ENCODE measurements at places on chromosomes 4 and X.

DNA sequence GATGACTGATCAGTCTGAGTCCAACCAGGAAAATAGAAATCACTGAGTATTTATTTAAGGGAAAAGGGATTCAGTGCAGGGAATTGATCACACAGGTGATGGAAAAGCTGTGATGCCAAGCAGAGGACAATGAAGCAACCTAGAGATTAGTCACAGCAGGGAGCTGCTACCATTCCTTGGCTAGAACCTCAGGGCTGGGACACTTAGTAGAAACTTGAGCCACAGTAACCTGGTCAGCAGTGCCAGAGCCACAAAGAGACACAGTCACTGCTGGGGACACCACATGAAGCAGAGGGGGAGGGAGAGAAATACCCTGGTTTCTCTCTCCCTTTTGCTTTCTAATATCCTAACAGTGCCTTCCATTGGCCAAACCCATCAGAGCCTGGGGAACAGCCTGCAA lies 38.7 kb downstream of the RTL9 start:
- no peak for DNase-seq

GRCh38 chr4:150367326-150367725 lies 214.6 kb upstream of the MAB21L2 start:
- no peak for DNase-seq

DNA sequence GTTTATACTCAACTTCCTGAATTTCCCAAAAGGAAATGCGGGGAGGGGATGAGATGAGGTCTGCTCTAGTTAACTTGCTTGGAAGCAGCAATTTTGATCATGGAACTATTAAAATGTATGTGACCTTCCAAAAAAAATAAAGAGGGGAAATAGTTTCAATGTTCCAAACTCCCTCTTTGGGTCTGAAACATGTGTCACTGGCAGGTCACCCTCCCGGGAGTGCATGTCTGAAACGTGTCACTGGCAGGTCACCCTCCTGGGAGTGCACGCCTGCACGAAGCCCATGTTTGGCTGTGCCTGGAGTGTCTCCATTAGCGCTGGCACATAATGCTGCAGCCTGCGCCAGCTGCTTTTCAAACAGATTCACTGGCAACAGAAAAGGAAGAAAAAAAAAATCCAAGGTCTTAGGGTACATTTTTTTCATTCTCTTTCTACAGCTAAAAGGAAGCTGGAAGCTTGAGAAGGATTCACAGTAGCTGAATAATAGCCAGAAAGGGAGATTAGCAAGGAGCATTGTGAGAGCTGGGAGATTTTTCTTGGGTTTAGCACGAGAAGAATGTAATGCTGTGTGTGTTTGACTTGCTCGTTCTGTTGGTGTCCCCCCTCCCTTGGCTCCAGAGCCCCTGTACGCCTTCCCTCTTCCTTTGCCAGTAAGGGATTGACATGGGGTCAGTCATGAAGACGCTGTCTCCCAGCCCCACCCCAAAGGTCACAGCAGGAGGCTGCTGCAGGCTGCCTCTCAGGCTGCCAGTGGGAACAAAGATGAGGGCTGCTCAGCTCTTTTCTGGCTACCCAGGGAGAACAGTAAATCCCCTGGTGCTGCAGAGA lies 39.2 kb upstream of the TLR3 start:
- peak; percentile 99 for DNase-seq

GRCh38 chrX:111167334-111167733 lies 71.3 kb downstream of the PAK3 start:
- no peak for DNase-seq

DNA sequence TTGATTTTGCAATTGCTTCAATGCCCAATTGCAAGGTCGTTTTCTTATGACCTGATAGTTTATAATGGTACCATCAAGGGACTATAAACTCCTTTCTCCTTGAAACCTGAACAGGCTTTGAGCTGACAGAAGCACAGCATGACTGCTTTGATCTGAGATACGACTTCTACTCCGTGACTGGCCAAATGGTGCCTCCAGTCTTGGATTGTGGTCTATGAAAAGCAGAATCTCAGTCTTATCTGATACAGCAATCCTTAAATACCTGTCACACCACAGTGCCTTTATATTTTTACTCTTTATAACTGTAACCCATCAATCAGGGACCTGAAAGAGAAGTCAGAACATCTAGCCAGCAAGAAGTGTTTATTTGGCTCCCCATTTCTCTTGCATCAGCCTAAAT lies 93.1 kb downstream of the DOCK11 start:
- no peak for DNase-seq

- no peak for DNase-seq
Measured at GRCh38 chr4:128793859-128794672, 15.4 kb upstream of the JADE1 start.

GRCh38 chr4:121007660-121008059 lies 64.7 kb downstream of the NDNF start:
- DNase-seq: no peak

GRCh38 chr4:87580057-87580456 lies 28.3 kb upstream of the DSPP start:
- no peak for DNase-seq

GRCh38 chr4:10273030-10273429 lies 156.4 kb upstream of the WDR1 start:
- no peak for DNase-seq

- no peak for DNase-seq
Measured at GRCh38 chr4:17957688-17958087, 63.9 kb downstream of the LCORL start.

GRCh38 chrX:38233891-38234667 lies 13.4 kb upstream of the SRPX start:
- peak; percentile 68 for DNase-seq

GRCh38 chr4:11072463-11072862 lies 356.2 kb downstream of the HS3ST1 start:
- no peak for DNase-seq

- DNase-seq: no peak
Measured at GRCh38 chr4:74583757-74584156, 138.8 kb downstream of the AREG start.

GRCh38 chr4:69888336-69888735 lies 28.4 kb upstream of the SULT1E1 start:
- DNase-seq: no peak

DNA sequence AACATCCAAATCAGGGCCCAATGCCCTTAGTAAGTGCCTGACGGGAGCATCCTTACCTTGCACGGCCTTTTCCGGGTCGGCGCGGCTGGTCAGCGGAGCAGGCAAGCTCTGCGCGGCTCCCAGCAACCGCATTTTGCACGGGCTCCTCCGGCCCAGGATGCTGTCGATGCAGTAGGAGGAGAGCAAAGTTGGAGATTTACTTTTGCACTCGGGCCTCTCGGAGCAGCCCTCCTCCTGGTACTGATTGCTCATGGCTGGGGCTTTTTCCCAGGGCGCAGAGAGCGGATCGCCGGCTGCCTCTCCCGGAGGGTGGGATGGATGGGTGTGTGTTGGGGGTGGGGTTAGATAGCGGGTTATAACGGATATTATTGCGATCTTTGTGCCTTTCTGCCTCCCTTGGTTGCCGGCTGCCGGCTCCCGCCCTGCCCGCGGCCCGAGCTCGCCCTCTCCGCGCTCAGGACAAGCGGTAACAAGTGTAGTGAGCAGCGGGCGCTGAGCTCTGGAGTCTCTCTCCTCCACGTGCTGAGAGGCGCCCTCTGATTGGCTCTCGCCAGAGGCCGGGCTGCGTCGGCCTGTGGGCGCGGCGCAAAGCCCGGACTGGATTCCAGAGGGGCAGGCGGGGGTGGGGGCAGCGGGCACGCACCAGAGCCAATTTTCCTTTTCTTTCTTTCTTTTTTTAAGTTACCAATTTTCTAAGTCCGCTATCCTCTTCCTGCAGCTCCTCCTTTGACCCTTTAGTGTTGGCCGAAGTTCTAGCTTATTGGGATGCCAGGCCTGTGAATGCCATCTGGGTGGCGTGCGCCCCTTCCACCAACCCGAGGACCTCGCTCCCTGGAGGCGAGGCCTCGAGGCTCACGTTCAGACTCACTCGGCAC lies at the start of gene ARX:
ARX (minus strand) TSS at position 480 of the 875 bp plus-strand sequence; CDS start at position 252, 228 bp downstream.
- no peak for DNase-seq

- DNase-seq: no peak
Measured at GRCh38 chr4:26856906-26857277, 3.7 kb upstream of the STIM2 start.

- no peak for DNase-seq
Measured at GRCh38 chr4:99435154-99435553, at the start of gene ADH7. Gene ADH7, minus strand, starts transcription at chr4:99435342. Its CDS starts 109 bp downstream, at chr4:99435233.

- no peak for DNase-seq
Measured at GRCh38 chrX:109863811-109864210, 130.8 kb upstream of the ACSL4 start.

- no peak for DNase-seq
Measured at GRCh38 chr4:89049853-89050252, 7.1 kb downstream of the FAM13A start.

- no peak for DNase-seq
Measured at GRCh38 chrX:29233592-29234183, 646.4 kb downstream of the IL1RAPL1 start.

GRCh38 chrX:43002526-43003203 lies 224.7 kb upstream of the PPP1R2C start:
- no peak for DNase-seq

- DNase-seq: no peak
Measured at GRCh38 chr4:56972389-56972788, 5.0 kb downstream of the NOA1 start.

GRCh38 chrX:118978451-118978850 lies 4.0 kb downstream of the LONRF3 start:
- no peak for DNase-seq

- peak; percentile 34 for DNase-seq
Measured at GRCh38 chrX:13652287-13652793, 601 bp upstream of the TCEANC start.

GRCh38 chr4:149264093-149264733 lies 551.4 kb downstream of the IQCM start:
- peak; percentile 5 for DNase-seq

DNA sequence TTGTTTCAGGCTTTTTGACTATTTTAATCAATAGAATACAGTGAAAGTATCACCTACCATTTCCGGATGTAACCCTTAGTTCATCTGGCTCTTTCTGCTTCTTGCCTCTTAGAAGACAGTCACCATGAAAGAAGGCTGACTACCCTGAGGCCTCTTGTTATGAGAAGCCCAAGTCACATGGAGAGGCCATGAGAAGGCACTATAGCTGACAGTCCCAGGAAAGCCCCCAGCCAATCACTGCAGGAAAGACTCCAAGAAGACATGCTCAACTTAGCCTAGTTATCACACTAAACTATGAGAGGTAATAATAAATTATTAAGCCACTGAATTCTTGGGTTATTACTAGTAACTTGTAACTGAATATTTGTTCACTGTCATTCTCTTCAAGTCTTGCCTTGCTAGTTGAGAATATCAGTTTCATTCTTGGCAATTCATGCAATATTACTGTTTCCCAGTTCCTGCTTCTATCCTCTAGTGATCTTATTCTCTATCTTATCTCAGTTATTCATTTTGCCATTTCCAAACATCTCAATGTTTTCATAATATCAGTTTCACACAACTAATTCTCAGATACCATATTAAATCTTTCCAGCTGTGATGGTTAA lies 57.1 kb upstream of the GUCY1A1 start:
- DNase-seq: no peak

DNA sequence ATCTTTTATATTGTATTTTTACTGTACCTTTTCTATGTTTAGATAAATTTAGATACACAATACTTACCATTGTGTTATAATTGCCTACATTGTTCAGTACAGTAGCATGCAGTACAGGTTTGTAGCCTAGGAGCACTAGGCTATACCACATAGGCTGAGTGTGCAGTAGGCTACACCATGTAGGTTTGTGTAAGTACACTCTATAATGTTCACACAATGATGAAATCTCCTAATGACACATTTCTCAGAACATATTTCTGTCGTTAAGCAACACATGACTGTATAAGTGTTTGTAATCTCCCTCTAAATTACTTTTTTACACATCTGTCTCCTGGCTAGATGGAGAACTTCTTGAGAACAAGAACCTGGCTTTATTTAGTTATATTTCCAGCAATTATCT lies 40.3 kb downstream of the UCHL1 start:
- DNase-seq: no peak

DNA sequence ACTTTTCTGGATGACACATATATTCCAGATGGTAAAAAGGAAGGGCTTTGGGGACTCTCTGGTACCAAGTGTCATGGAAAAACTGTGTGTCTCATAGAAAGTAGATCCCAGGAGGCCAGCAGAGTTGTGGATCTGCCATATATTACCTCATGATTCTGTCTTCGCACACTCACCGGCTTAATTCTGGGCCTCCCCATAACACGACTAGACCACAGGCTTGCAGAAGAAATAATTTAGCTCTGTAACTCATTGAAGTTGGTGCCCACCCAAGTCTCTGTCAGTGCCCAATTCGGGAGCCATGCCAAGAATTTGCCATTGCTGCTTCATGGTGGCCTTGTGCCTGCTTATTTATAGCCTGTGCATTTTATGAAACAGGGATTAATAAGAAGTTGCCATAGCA lies 104.5 kb downstream of the AR start:
- DNase-seq: no peak

DNA sequence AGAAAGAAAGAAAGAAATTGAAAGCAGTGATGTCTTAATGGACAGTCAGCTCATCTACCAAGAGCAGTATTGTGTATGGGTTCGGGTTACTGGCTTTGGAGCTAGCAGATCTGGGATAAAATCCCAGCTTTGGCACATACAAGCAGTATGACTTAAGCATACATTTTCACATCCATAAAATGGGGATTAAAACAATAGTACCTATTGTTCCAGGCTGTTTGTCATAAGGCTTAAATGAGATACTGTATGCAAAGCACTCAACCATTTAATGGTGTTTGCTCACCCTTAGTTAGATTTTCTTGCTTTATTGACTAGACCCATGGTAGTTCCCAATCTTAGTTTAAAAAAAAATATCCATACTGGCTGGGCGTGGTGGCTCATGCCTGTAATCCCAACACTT lies 7.8 kb upstream of the TMEM164 start:
- DNase-seq: no peak

DNA sequence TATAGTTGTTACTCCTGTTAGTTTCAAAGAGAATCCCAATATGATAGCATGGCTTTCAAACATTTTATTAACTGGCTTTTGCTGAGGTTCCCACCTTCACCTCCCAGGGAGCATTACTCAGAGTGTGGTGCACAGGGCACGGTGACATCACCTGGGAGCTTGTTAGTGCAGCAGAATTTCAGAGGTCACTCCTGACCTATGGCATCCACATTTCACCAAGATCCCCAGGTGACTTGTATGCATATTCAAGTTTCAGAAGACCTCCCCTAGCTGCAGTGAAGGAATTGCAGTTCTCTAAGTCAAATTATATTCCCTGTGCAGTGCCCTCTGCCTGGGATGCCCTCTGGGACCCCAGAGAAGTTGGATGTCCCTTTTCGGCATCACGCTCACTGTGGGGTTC lies 29.7 kb upstream of the LNX1 start:
- no peak for DNase-seq

DNA sequence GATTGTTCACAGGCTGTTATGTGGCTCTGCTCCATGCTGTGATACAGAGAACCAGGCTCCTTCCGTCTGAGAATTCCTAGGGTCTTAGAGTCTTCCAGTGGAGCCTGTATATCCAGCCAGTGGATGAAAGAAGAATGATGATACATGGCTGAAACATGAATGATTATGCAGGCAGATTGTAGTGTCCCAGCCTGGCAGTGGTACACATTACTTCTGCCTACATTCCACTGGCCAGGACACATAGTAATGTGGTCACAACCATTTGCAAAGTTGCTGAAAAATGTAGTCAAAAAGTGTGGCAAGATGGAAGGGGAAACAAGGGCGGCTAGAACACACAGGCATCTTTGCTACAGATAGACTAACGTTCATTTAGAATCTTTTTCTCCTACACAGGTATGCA lies 4.5 kb upstream of the GBA3 start:
- no peak for DNase-seq

- DNase-seq: no peak
Measured at GRCh38 chr4:173432430-173432829, 33.5 kb upstream of the SCRG1 start.

Measured in MG63 (cell line).